Activated CD4-positive, alpha-beta T cell treated with anti-CD3 and anti-CD28 coated beads, Interleukin-2, amount 50 U/mL, for 16 hours (primary cell): ENCODE measurements at places on chromosomes 6 and 20.

DNA sequence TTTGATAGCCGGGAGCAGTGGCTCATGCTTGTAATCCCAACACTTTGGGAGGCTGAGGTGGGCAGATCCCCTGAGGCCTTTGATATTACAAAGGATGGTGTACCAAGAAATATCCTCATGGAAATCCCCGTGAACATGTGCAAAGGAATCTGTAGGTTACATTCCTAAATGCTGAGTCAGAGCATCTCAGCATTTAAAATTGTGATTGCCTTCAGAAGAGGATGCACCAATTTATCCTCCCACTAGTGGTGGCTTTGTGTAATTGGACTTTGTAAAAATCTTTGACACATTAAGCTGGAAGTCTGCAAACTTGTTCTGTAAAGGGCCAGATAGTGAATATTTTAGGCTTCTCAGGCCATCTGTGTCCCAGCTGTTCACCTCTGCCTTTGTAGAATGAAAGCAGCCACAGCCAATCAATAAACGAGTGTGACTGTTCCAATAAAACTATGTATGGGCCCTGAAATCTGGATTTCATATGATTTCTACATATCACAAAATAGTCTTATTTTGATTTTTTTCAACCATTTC is 11.8 kb downstream of the TMEM14B start:
- peak; percentile 37 for DNase-seq

GRCh38 chr6:3022765-3023662 is 23.3 kb downstream of the NQO2 start:
- peak; percentile 65 for DNase-seq

DNA sequence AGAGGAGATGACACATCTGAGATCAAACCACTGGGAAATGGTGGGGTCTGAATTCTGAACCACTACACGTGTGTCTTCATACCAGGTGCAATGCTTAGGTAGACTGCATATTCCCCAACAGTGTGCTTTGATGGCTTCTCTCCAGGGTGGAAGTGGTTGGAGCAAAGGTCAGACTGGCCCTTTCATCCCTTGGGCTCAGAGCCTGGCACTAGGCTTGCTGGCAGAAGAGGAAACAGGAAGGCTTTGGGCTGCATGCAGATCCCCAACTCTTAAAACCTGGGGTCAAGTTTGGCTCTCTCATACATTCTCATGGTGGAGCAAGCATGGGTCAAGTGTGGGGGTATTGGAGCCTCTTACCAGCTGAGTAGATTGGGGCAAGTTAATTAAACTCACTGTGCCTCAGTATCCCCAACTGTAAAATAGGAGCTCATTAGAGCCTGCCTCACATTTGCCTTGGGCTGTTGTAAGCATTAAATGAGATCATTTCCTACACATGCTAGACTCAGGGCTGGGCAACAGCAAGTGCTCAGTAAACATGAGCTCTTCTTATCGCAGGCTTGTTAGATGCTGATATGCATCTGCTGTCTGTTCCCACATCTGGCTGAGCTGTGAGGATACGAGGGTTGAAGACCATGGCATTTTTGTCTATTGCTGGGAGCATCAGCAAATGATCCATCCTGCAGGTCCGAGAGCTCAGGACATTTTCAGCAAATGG is 51.6 kb upstream of the FAM83D start:
- DNase-seq: peak; percentile 71

DNA sequence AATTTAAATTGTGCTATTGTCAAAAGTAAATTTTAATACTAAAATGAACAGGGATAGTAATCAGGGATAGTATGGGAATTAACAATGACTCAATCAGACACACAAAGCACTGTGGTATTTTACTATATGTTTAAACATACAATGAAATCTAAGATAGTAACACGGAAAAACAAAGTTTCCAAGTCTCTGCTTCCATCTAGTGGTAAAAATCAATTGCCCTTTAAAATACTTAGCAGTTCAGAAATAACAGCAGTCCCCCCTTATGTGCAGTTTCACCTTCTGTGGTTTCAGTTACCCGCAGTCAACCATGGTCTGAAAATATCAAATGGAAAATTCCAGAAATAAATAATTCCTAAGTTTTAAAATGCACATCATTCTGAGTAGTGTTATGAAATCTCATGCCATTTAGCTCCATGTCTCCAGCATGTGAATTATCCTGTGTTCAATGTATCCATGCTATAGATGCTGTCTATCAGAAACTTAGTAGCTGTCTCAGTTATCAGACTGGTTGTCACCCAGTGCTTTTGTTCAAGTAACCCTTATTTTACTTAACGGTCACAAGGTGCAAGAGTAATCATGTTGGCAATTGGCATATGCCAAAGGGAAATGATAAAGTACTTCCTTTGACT is 58.5 kb downstream of the AHI1 start:
- DNase-seq: peak; percentile 69

DNA sequence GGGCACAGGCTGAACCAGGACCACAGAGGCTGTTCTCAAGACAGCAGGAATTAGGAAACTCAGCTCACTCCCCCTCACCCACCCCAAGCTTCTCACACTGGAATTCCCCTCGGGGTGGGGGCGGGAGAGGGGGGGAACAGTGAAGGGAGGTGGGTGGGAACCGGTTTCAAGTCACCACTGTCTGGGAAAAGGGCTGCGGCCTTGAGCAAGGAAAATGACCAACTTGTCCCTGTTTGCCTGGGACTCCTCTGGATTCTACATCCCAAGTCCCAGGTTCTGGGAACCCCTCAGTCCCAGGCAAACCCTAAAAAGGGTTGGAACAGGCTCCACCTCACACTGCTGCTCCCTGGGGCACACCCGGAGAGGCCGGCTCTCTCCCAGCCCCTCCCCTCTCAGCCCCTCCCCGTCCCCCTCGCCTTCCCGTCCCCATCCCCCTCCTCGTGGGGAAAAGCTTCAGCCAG is 230.7 kb downstream of the TFAP2C start:
- DNase-seq: no peak

DNA sequence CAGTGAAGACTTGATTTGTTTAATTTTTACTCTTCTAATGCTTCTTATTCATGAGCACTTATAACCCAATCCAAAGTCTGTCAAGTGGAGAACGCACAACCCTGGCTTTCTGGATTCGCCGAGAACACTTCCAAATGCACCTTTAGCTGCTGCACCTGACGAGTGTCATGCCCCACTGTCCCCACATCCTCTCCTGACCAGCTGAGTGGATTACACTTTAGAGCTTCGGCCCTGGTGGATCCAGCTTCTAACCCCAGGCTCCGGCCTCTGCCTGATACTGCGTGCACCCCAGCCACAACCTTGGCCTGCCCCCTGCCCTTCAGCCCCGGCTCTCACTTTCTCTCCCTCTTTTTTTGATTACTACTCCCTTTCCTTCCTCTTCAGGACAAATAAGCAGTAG is 258.8 kb downstream of the TMEM242 start:
- no peak for DNase-seq

DNA sequence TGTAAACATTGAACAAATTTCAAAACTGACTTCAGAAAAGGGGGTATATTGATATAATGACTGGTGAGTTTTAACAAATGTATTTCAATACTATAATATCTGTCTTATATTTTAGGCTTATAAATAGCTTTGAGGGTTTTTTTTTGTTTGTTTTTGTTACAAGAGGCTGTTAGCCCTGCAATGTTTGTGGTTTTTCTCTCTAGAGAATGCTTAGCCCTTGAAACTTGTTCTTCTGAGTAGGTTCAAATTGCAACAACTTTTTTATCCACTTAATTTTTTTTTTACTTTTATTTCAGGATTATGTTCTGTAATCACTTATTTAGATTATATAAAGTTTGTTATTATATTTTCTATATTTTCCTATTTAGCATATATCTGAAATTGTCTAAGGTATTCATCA is 333.2 kb downstream of the RIMS1 start:
- DNase-seq: no peak

DNA sequence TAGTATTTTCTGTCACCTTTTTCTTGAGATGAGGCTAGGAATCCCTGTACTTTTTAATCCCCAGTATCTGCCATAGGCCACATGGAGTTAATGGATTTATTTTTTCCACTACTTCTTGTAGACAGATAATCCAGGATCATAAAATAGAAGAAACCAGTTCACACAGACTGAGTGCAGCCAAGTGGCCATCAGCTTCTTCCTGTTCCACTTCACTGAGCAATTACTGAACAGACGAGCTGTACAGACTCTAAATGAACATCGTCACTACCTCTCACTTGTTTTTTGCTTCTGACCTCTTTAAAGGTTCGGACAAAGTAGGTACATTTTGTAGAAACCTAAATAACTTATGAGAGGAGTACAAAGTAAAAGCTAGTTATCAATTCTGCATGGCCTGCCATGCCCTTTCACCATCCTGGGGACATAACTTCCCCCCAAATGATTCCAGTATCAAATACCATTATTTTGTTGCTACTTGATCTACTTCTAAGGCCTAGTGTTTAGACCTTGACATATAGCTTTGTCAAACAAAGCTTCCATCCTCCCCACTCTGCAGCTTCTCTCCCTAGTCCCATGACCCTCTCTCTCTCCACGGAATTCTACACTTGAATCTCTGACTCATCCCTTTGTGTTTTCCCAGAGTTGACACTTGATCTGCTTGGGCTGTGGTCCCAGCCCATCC is 34.4 kb upstream of the ARHGAP18 start:
- no peak for DNase-seq

DNA sequence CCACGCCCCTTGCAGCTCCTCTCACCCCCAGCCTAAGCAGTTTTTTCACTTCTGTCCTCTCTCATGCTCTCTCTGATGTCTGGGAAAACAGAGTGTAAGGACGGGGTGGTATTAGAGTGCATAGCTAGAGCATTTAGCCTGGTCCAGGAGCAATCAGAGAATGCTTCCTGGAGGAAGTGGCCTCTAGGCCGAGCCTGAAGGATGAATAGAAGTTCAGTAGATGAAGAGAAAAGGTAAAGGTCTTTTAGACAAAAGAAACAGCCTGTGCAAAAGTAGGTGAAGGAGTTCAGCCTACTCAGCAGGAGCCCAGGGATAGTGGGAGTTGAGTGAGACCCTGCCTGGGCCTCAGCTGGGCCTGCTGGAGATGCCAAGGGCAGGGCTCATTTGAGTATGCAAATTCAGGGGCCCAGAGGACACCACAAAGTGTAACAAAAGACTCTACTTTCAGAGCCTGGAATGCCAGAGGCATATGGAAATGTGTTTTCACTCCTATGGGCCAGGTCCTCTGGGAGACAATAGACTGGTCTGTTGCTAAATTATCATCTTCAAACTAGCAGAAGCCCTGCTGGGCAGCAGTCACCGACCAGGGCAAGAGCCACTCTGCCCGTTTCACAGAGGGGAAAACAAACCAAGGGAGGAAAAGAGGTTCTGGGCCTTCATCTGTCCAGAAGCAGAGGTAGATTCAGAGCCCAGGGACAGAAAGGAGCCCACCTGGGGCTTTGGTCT is 19.7 kb upstream of the TM9SF4 start:
- no peak for DNase-seq
